ENCODE measurements at places on chromosomes 1 and 21.

DNA sequence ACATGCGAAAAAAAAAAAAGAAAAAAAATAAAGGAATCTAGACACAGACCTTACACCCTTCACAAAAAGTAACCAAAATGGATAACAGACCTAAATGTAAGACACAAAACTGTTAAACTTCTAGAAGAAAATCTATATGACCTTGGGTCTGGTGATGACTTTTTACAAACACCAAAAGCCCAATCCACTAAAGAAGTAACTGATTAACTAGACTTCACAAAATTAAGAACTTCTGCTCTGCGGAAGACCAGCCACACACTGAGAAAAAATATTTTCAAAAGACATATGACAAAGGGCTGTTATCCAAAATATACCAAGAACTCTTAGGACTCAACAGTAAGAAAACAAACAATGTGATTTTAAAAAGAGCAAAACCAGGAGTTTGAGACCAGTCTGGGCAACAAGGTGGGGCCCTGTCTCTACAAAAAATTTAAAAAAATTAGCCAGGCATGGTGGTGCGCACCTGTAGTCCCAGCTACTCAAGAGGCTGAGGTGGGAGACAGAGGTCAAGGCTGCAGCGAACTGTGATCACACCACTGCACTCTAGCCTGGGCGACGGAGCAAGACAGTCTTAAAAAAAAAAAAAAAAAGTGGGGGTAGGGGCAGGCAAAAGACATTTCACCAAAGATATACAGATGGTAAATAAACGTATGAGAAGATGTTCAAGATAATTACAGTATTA is 9.8 kb downstream of the PARP1 start:
- DNase-seq: no peak

DNA sequence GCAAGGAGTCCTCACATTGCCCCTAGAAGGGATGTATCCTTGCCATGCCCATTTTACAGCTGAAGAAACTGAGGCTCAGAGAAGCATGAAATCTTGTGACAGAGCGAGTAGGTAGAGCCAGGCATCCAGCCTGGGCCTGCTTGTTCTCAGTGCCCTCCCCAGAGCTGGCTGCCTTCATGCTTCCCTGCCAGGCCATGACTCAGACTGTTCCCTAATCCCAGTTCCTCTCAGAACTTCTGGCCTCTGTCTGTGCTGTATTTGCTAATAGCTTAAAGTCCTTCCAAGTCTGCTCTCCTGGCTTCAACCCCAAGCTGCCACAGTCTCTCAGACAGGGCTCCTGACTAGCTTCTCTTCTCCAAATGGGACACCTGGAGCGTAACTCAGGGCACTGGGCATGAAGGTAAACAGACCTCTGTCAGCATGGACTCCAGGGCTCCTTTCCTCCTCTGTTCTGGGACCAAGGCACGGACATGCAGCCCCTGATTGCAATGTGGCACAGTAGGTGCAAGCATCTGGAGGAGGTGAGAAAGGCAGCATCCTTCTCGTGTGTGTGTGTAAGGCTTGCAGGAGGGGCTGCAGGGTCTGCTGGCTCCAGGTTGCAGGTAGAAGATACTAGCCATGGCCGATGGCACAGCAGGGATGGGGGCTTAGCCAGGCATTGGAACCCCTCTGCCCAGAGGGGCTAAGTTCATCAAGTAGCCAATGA is 122.7 kb downstream of the HMGB4 start:
- DNase-seq: no peak

GRCh38 chr1:53121319-53122172 is 20.9 kb downstream of the SLC1A7 start:
- no peak for DNase-seq

- no peak for DNase-seq
These were observed 25.1 kb downstream of the TFB2M start for GRCh38 chr1:246540738-246541491.

DNA sequence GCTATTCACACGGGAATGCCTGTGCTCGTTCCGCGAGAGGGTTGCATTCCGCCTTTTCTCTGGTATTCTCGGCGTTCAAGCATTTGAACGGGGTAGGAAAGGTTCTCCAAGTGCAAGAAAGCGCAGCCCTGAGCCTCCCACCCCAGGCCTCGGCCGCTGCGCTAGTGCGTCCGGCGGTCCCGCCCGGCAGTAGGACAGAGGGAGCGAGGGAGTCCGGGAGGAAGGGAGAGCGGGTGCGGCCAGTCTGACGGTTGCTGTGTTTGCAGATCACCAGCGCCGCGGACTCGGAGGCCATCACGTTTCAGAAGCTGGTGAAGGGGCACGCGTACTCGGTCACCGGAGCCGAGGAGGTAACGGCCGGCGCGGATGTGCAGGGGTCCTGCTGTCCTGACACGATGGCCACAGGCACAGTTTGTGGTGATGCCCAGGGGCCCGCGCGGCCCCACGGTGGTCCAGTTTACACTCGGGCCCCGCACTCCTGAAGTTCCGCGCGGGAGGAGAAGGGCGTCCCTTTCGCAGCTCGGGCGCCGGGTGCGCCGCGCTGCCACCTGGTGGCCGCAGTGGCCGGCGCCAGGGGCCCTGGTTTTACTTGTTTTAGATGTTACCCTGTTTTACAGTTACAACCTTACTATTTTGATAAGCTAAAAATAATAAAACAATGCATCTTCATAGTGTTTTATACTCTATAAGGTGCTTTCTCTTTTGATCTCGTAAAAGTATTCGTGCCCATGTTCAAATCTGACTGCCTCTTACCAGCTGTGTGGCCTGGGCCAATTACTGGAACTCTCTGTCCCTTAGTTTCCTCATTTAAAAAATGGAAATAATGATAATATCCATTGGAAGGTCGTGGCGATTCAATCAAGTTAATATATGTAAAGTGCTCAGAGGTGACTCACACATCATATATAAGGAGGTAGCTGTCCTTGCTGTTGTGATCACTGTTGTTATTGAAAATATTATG is 36.7 kb downstream of the CAPN2 start:
- peak; percentile 64 for DNase-seq

DNA sequence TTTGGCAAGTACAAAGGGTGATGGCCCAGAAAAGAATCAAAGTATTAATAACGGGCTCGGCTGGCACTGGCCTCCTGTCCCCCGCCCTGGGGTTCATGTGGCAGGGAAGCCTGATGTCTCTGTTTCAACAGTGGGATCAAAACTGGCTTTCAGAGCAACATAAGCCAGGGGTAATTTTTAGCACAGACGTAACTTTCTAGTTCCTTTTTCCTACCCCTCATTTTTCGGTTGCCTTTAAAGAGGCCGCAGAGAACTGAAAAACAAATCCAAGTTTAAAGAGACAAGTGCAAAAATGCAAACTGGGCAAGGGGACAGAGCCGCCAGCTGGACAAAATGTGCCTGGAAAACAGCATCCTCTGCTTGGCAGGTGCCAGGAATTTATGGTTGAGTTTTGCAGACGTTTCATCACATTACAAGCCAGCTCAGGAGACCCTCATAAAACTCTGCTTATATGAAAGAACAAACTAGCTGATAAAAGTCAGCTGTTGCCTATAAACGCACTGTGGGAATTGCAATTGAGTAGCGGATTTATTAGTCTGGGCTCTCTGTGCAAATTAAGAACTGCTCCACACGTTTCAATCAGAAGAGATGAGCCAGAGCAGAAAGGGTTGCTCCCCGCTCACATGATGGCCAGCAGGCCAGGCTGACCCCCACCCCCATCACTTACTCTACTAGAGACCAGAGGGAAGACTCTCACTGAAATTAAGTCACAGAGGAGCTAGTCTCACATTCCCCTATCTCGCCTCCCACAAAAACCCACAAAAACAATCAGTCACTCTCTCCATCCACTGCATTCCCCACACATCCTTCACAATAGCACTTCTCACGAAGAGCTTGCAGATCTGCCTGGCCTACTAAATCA is 15.8 kb upstream of the CDCA8 start:
- DNase-seq: no peak
